ENCODE measurements at places on chromosomes 2 and 18.

DNA sequence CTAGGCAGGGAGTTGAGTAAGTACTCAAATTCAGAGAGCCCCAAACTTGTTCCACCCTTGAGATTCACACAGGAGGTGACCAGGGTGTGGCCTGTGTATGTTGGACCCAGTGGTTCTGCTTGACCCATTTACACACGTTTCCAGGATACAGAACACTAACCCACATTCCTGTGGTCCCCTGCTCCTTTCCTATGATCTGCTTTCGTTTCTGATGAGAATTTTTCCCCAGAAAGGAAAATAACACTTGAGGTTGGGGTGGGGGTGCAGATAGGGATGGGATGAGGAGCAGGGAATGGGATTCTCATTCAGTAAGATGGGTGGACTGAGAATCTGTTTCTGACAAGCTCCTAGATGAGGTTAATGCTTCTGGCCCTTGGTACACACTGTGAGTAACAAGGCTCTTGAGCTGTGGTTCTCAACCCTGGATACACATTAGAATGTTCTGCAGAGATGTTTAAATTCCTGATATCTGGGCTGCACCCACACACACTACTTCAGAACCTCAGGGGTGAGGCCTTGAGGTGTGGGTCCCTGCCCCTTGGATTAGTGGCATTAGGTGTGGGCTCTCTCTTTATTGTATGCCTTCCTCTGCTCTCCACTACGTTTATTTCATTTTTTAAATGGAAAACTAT, 58.4 kb downstream of the TPGS2 start:
- DNase-seq, result no peak

GRCh38 chr2:61357681-61358080, 113.2 kb downstream of the USP34 start:
- DNase-seq, result no peak

DNA sequence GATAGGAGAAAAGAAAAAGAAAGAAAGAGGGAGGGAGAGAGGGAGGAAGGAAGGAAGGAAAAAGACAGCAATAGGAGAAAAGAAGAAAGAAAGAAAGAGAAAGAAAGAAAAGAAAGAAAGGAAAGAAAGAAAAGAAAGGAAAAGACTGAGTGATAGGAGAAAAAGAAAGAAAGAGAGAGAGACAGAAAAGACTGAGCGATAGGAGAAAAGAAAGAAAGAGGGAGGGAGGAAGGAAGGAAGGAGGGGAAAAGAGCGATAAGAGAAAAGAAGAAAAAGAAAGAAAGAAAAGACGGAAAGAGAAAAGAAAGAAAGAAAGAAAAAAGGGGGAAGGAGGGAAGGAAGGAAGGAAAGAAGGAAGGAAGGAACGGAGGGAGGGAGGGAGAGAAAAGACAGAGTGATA, 216.7 kb downstream of the DOK6 start:
- DNase-seq, result no peak

GRCh38 chr2:30361751-30362394, 85.2 kb upstream of the LCLAT1 start:
- DNase-seq, result peak; percentile 26

DNA sequence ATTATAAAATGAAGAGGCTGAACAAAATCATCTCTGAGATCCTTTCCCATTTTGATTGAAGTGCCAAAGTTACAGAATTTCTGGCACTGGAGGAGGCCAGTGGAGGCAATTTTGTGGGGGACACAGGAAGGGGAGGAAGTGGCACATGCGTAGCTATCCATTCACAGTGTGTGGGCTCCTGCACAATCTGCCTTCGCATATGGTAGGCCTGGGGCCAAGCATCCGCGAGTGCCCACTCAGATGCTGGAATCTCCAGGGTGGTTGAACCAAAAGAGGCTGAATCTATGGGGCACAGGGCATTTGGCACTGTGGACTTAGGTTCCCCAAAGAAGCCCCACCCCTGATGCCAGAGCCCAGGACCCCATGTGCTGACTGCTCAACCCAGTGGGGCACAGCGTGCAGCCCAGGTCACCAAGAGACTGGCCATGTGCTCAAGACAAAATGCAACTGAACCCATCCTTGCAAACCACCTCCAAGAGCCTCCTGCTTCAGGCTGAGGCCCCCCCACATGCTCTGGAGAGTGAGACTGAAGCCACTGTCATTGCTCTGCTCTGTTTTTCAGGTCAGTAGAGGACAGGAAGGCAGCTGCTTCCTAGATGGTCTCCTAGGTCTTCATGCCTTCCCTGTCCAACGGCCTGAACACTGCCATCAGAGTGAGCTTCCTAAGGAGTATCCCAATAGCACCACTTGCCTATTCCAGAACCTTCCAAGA, 28.5 kb downstream of the ST8SIA5 start:
- no peak for DNase-seq

DNA sequence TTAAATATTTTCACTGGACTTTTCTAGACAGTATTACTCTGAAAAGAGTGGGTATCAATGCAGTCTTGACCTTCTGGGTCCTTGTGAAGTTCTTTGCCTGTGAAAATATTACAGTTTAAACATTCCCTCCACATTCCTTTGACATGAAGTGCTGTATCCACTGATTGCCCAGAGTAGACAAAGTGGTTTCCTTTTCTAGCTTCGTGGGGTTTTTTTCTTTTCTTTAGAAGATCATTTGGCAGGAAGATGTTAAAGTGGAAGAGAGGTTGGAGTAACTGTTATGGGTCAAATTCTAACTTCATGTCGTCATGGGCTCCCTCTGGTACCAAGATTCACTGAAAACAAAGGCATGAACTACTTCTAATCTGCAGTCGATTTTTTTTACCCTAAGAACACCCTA, 496.9 kb downstream of the EPHA4 start:
- peak; percentile 19 for DNase-seq

DNA sequence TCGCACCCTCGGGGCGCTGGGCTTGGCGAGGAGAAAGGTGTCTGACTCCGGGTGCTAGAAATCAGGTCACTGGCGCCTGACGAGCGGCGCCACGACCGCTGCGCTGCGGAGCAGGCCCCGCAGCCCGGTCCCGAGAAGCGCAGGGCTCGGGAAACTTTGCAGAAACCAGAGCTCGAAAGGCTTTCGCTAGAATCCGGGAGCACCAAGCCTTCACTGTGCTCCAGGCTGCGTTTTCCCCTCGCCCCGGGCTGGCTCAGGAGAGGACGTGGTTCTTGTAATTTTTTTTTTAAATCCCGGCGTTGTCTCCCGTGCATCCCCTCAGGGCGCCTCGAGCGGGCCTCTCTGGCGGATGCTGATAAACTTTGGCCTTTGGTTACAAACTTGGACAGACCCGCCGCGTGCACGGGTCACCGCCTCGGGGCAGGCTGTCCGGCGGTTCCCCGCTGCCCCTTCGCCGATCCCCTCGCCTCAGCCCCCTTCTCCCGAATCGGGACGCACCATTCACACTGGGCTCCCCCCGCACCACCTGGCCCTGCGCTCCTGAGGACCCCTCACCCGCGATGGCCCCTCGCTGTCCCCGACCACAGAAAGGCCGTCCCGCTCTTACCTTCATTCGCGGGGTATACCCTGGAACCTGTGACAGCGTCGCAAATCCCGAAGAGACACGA, 419 bp downstream of the EPHA4 start:
- DNase-seq, result peak; percentile 44

Measured in PC-3 (cell line).